ENCODE measurements at places on chromosomes 7 and 10.
A peak's percentile ranks its signal among the peaks of the same experiment; 100 is the strongest.

DNA sequence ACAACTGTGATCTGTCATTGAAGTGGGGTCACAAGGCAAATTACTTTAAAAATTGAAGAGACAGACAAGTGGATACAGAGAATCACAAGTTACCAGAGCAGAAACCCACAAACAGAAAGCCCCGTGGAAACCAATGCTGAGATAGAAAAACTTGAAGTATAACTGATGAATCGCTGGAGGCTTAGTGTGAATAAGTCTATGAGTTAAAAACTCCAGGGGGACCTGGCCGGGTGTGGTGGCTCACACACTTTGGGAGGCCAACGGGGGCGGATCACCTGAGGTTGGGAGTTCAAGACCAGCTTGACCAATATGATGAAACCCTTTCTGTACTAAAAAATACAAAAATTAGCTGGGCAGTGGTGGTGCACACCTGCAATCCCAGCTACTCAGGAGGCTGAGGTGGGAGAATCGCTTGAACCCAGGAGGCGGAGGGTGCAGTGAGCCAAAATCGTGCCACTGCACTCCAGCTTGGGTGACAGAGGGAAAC, 69.7 kb upstream of the ZNRF2 start:
- DNase-seq: no peak

GRCh38 chr10:92914478-92915325, 66.4 kb downstream of the EXOC6 start:
- peak; percentile 60 for DNase-seq

GRCh38 chr10:14660831-14661230, 113.9 kb downstream of the FAM107B start:
- DNase-seq: no peak

DNA sequence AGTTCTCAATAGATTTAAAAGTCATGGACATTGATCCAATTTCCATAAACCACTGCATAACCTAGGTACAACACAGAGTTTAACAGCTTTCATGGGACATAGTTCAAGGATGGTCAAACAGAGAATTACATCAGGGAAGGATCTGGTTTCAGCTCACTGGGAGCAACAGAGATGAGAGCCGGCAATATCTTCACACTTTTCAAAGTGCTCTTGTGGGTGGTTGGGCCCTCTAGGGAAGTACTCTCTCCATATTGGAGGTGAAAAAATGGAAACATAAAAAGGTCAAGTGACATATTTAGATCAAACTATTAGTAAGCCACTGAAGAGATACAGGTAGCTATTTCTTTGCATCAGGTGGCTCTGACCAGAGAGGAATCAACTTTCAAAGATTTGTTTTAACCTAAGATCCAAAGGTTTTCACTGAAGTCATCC, 61.8 kb upstream of the LRRN3 start:
- no peak for DNase-seq

DNA sequence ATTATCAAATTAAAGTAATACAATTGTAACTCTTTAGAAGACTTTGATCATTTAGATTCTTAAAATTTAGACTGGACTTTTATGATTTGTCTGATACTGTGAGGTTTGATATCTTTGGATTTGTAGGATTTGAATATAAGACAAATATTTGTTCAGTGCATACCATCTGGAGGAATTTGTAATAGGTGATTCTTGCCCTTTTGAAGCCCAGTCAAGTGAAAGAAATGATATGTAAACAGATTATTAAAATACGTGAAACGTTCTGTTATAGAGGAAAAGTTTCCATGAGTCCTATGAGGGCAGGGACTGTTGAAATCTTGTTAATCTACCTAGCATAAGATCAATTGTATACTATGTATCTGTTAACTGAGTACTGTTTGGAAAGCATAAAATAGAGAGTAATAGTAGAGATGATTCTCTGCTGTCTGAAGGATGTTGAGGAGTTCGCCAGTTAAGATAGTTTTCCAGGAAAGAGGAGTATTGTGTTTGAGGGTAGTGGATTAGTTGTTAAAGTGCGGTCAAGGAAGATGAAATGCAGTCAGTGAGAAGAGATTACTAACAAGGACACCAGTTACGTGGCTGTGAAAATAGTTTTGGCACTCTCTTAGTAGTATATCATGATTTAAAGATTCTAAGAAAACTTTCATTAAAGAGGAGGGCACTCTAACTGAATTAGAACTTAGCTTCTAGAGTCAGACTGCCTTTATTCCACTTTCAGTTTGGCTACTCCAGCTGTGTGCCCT, 14.4 kb downstream of the PDCD4 start:
- DNase-seq: no peak

DNA sequence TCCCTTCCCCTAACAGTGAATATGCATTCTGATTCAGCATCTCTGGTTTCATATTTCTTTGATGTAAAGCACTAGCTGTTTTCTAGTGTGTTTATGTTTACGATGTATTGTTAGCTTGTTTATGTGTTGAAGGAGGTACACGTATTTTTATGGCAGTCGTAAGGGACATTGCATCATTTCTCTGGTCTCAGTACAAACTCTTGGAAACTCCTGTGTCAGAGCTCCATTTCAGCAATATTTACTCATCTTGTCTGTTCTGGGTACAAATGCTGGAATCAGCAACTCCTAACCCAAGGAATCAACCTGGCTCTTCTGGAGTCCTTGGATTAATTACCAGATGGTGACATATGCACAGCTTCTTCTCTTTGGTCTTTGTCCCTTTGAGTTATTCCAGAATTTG, 270.0 kb upstream of the PLXDC2 start:
- DNase-seq: no peak

DNA sequence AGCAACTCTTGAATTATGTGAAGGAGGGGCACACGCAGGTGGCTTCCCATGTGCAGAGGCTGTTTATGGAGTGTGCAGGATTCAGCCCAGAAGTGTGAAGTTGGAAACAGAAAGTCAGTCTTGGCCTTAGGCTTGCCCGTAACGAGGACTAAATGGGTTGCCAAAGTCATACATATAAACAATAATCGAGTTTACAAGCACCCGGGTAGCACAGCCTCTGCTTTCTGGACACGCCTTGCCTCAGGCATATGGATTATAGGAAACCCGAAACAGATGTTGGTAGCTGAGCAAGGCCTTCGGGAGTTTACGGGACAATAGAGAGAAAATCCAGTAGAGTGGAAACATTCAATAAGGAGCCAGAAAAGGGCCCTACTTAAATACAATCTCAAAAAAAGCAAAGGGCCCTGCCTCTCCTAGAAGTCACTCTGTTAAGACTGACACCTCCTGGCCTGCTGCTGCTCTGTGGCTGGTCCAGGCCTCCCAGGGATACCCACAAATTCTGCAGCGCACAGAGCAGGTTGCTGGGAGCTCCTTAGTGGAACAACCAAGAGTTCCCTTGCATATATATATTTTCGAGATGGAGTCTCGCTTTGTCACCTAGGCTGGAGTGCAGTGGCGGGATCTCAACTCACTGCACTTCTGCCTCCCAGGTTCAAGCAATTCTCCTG, 48.5 kb downstream of the SMKR1 start:
- peak; percentile 13 for DNase-seq

DNA sequence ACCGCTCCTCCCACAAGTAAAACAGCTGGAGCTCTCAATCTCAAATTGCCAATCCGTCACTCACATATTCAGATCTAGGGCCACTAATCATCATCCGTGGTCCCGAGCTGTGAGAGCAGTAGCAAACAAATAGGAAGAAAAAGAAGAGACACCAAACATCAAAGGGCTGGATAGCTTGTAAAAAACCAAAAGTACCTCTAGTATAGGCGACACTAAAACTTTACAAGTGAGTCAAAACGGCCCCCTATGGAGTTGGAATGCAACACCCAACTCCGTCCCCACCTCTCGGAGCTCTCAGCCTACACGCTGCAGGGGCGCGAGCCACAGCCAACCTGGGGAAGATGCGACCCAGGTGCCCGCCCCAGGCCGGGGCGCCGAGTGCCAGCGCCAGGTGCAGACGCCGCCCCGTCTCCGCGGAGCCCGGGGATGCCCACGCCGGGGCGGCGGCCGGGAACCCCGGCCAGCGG, 581 bp downstream of the FAM3C start:
- peak; percentile 50 for DNase-seq

DNA sequence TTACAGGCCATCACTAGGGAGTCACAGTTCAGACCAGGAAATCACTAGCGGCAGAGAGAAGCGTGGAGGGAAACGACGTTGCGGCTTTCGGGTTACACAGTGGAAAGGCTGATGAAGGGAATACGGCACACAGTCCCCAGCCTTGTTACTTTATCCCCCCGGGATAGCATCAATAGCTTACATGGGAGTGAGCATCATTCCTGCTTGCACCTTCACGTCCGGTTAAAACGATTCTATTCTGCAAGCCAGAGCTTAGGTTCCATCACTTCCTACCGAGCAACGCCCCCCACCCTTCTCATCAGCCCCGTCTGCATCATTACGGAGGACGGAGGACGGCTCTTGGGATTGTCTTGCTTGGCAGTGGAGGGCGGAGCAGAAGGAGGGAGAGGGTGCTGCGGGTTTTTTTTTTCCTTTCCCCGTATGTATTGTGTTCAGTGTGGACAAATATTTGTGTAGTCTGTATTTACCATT, 124.9 kb downstream of the CLEC2L start:
- no peak for DNase-seq

All from EL (cell line).